Central memory CD4-positive, alpha-beta T cell (primary cell): ENCODE measurements at places on chromosomes 11 and 22.

DNA sequence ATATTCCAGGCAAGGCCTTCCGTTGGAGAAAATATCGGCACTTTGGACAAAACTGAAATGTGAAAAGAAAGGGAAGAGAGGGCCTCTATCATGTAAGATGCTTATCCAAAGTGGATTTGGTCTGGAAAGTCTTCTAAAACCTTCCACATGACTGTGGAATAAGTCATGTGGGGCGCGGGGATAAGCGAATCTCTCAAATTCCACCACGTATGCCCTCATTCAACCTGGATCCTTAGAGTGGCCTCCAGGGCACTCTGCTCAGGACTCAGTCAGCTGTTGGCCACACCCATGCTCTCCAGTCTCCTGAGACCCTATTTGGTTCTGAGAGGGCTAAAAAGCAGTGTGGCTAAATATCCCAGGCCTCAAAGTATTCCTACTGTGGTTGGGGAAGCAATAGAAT, 2.0 kb upstream of the TIMP3 start:
- DNase-seq = no peak

GRCh38 chr11:44623341-44623730, 57.9 kb downstream of the CD82 start:
- no peak for DNase-seq

DNA sequence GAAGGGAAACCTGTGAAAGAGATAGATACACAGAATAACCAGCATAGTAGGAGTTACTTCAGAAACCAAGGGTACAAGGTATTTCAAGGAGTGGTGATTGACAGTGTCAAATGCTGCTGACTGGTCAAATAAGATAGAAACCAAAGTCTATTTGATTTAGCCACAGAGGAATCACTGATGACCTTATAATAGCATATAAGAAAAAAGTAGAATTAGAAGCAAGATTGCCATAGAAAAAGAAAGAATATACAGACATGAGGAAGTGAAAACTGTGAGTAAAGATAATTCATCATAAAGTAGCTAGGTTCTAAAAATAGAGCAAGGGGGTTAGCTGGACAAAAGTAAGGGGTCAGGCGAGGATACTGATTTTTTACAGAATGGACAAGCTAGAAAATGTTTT, 14.2 kb downstream of the ZBTB44 start:
- no peak for DNase-seq

- DNase-seq = no peak
Measured at GRCh38 chr11:94185416-94186084, 56.9 kb downstream of the PANX1 start.

DNA sequence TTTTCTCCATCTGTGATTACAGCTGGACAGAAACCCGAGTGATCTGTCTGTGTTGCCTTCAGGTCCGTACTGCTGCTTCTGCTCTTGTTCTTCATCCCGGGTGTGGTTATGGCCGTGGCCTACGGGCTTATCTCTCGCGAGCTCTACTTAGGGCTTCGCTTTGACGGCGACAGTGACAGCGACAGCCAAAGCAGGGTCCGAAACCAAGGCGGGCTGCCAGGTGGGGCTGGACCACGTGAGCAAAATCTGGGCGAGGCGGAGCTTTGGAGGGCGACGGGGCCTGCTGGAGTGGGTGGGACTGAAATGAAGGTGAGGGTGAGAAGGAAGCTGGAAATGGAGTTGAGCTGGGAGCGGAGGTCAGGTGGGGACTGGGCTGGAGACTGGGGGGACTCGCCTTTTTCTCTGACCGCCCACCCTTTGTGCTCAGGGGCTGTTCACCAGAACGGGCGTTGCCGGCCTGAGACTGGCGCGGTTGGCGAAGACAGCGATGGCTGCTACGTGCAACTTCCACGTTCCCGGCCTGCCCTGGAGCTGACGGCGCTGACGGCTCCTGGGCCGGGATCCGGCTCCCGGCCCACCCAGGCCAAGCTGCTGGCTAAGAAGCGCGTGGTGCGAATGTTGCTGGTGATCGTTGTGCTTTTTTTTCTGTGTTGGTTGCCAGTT, 11.1 kb downstream of the CCKBR start:
- DNase-seq = no peak

DNA sequence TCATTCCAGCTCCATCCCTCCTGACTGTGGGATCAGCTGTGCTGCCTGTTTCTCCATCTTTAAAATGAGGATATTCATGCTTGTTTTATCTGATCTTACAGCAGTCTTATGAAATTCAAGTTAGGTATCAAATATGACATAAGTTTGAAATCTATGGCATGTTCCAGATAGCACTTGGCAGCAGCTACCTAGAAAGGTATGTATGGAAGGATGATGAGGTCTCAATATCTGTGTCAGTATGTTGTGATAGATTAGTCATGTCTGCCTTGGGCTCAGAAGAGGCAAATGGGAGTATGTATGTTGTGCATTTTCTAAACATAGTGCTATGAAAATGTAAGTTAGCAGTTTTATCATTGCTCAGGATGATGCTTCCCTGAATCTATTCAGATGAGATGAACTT, 122.1 kb downstream of the NAV2 start:
- no peak for DNase-seq

GRCh38 chr11:40314327-40314726, 1145.1 kb downstream of the LRRC4C start:
- DNase-seq = no peak

GRCh38 chr11:76824980-76825725, 35.6 kb upstream of the ACER3 start:
- DNase-seq = no peak
